Bronchial epithelial cell (primary cell): ENCODE measurements at places on chromosomes 1 and 21. TPM values are rescaled to one million over a fixed set of nuclear protein-coding genes. Genes with fewer than 3 reads are reported as not detected.

- DNase-seq, result no peak
Measured at GRCh38 chr1:41345434-41346075, 15.7 kb upstream of the FOXO6 start.

The SPRR1B gene
- 11.8 and 91.5 TPM in 2 replicates for total RNA-seq

DNA sequence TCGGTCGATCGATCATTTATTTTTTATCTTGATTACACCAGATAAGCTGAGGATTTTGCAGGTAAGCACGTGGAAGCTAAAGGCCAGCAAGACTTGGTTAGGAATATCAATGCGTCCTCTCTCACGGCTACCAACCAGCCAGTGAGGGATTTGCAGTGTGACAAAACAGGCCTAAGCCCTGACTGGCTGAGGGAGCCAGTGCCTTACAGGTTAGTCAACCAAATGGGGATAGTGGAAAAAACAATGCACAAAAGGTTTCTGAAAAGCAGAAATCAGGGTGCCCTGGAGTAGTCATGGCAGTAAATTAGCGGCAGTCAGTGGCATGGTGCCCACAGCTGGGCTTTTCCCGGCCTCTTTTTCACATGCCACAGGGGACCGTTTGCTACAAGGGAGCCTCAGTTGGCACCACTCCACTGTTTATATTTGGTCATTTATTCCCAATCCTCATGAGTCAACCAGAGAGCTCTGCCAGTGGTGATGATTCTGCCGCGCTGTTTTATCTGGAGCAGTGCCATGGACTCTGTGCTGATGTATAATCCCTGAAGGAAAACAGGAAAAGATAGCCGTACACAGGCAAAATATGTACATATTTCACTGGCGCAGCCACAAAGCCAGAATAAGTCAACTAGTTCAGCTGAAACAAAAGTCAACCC is 167.6 kb downstream of the RHOU start:
- peak; percentile 91 for DNase-seq

- no peak for DNase-seq
Measured at GRCh38 chr1:151831605-151832004, at the start of gene RORC. RORC (minus strand) TSS chr1:151831802; CDS start chr1:151831764, 38 bp downstream.

DNA sequence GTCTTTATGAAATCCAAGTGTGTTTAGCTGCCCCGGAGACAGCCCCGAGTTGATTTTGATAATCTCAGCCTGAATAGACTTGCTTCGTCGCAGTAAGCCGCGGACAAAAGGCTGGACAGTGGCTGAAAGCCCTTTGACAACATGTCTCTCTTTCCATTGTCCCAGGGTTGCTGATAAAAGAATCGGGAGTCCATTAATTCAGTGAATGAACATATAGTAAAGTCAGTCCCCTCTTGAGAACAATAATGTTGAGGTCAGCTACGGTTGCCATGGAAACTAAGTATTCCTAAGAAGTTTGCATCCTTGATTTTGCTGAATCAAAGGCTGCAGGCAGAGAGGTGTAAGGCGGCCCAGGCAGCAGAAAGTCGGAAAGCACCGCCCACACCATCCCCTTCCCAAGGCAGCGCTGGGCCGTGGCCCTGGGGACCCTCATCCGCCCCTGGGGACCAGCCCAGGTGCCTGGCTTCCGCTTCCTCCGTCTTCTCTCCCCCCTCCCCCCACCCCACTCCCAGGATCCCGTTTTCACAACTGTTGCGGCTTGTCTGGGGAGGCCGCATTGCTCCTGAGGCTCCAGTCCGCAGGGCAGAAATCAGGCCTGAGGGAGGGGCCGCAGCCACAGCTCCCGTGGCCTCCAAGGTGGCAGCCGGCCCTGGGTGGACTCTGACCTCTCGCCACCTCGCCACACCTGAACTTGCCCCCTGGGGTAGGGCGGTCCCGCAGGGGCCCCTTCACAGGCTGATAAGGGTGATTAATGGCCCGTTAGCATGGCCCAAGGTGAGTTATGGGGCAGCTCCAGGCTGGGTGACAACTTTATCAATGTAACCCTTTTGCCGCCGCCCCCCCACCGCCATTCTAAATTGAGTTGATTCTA is 180.9 kb downstream of the PRDM16 start:
- DNase-seq, result no peak

DNA sequence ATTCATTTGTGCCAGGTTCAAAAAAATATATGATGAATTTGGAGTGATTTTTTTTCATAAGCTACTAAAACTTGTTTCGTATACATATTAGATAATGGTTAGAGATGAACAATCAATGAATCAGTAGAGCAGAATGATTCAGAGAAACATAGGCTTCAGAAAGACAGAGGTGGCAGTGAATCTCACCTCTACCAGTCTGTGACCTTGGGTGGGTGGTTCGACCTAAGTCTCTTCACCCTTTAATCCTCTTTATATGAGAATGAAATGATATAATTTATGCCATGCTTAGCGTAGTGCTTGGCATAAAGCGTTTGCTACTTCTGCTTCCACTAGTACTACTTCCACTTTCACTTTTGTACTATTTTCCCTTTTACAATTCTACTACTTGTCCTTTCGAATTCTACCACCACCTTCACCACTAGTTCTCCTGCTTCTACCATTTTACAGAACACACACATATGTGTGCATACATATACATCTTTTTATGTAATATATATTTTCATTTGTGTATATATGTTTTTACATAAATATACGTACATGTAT is 45.1 kb downstream of the FYB2 start:
- no peak for DNase-seq

DNA sequence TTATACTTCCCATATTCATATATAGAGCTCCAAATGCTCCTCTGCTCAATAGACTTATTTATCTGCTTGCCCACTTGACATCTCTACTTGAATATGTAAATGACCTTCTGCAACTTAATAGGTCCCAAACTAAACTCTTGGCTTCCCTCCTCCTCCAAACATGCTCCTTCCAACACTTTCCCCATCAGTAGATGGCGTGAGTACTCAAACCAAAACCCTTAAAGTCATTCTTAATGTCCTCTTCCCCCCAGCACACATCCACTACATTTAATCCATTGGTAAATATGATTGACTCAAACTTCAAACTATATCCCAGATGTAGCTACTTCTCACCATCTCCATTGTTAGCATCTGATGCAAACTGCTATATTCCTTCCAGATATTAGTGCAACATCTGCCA is 48.5 kb upstream of the PBX1 start:
- peak; percentile 10 for DNase-seq

The TFF3 gene
- total RNA-seq, result 0.26 and 0.64 TPM in 2 replicates
